ENCODE measurements at places on chromosomes 13 and 19. TPM values are rescaled to one million over a fixed set of nuclear protein-coding genes. Genes with fewer than 3 reads are reported as not detected.

- no peak for DNase-seq
Observed at GRCh38 chr19:2600914-2601870, 101.3 kb downstream of the GNG7 start.

- DNase-seq, result no peak
Observed at GRCh38 chr19:49287141-49287770, 37.7 kb downstream of the SLC6A16 start.

The ZNF208 gene
- 1.1 TPM for total RNA-seq

GRCh38 chr19:12374026-12374425, 8.5 kb upstream of the ZNF442 start:
- no peak for DNase-seq

The PRSS57 gene
- not detected for total RNA-seq

The BCAM gene
- total RNA-seq, result 35.3 TPM

DNA sequence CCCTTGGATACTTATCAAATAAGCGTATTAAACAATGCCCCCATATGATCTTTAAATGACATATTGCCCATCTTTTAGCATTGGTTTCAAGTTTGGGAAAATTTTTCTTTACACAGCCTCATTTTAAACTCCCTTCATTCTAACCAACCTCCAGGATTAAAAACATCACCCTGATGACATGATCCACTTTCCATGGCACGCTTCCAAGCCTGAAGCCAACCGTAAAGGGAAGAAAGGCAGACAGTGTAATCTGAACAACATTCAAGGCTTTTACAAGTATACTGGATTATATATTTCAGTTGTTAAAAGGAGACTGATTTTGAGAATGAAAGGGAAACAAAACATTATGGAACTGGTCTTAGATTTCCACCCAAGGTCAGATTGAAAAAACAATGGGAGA, 1721.9 kb downstream of the OLFM4 start:
- DNase-seq, result no peak

DNA sequence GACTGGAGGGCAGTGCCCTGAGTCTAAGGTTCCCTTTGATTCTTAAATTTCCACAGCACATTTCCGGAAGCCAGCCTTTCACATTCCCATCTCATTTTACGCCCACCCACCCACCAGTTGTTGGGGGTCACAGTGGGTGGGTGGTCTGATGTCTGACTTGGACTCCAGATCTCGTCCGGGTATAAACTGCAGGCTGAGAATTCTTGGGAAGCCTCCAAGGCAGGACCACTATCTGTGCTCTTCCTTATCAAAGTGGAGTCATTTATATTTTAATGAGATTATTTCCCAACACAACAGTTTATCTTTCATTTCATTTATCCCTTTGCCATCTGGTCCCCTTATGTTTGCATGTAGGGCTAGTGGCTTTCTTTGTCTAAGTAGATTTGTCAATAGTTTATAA, 3.6 kb upstream of the FAM124A start:
- DNase-seq, result no peak

The PRR36 gene
- total RNA-seq, result 0.11 TPM

GRCh38 chr19:28296506-28296905, 916.4 kb downstream of the UQCRFS1 start:
- DNase-seq, result no peak

The PTGER1 gene
- total RNA-seq, result 4.1 TPM

GRCh38 chr13:28655561-28655960, 3.4 kb upstream of the POMP start:
- no peak for DNase-seq

GRCh38 chr13:59494560-59494970, 669.2 kb downstream of the DIAPH3 start:
- peak; percentile 28 for DNase-seq

DNA sequence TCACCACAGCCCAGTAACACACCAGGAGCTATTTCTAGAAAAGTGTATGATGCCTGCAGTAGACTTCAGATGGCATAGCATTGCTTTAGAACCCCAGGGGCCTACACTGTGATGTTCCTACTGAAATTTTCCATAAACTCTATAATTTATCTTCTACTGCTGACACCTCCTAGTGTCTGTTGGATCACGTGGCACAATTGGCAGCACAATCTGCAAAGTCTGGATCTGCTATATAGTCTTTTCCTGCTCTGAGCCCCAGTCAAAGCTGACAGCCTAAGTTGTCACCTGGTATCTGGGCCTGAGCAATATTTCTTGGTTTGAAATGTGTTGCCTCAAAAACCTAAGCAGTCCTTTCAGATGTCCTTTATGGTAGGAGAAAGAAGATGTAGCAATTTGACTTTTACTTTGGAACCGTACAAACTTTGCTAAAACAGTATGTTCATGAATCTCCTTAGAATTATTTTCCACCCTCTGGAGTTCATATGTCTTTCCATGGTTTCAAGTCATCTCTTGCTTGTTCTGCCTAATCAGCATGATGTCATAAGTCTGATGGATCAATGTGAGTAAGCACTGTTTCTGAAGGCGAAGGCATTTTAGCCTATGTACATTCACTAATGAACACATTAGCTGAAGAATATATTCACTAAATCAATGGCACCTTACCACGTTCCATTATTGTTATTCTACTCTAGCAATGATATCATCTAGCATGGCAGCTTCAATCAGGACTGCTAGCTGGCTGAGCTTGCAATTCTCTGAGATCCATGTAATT, 536.5 kb upstream of the NBEA start:
- DNase-seq, result no peak

DNA sequence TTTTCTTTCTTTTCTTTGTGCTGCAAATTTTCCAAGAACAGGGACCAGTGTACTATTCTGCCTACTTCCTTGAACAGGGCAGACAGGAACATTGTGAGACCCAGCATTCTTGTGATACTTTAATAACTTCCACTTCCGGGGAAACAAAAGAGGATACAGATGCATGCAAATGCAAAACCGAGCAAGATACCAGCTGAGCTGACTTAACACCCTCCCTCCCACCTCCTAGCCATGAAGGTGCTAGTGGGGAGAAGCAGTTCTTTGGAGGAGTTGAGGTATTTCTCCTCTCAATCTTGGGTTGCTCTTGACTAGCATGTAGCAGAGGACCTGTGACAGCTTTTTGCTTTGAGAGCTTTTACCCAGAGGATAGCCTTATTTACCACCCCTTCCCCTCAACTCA, 111.2 kb downstream of the KLF5 start:
- DNase-seq, result no peak

DNA sequence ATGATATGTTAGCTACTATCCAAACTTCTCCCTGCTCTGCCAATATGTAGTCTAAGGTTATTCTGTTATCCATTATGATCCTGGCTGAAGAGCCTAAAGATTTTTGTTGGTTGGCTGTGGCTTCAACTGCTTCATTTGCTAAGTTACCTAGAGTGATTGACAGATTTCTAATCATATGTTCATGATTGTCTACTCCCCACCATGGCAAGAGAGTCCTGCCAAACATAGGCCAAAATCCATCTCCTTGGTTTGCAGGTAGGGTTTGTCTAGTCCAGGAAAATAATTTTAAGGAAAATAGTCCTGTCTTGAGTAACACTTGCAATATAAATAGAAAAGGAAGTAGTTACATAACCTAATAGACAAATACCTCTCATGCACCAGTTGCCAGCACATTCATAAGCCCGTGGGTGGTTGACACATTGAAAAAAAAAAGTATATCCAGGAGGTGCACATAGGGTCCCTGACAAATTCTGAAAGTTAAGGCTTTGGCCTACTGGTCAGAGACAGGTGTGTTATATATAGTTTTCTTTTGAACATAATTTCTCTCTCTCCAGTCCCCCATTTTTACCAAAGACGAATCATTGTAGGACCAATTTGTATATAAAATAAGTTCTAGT, 5.4 kb upstream of the CBY2 start:
- DNase-seq, result no peak

The ZNF534 gene
- 0.74 TPM for total RNA-seq

GRCh38 chr19:6529937-6530385, 865 bp upstream of the TNFSF9 start:
- no peak for DNase-seq

The CCL25 gene
- not detected for total RNA-seq

GRCh38 chr13:44918326-44919103, 70.8 kb downstream of the NUFIP1 start:
- DNase-seq, result no peak

The PRR19 gene
- total RNA-seq, result not detected

The SUPT20H gene
- total RNA-seq, result 153 TPM

The CYP4F22 gene
- total RNA-seq, result 2.4 TPM

The NCR1 gene
- 0.32 TPM for total RNA-seq

- DNase-seq, result no peak
Observed at GRCh38 chr19:16373989-16374388, 49.4 kb downstream of the KLF2 start.

- no peak for DNase-seq
Observed at GRCh38 chr19:51509823-51510660, 8.4 kb upstream of the SIGLEC12 start.

The U2AF2 gene
- 44.6 TPM for total RNA-seq

- DNase-seq, result peak; percentile 21
Observed at GRCh38 chr13:41054212-41054877, 7.0 kb upstream of the WBP4 start.

DNA sequence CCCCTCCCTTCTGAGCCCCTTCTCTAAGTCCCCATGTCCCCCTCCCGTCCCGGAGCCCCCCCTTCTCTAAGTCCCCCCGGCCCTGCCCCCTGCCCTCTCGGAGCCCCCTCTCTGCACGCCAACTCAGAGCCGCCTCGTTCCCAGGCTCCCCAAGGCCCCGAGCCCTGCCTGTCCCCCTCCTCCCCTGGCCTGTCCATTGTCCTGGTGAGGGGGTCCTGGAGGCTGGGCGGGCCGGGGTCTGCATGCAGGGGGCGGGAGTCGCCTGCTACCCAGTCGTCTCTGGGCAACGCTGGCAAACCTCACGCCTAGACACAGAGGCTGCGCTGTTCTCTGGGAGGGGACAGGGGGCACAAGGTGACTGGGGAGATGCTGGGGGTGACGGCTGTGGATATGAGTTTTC, 39.2 kb upstream of the SEMA6B start:
- no peak for DNase-seq

- no peak for DNase-seq
Observed at GRCh38 chr13:77448689-77449088, 86.8 kb upstream of the SCEL start.
